Activated naive CD4-positive, alpha-beta T cell treated with anti-CD3 and anti-CD28 coated beads, Interleukin-2, amount 50 U/mL, for 16 hours (primary cell): ENCODE measurements at places on chromosomes 16 and 17.

- no peak for DNase-seq
These were observed 4.6 kb downstream of the PPM1E start for GRCh38 chr17:58760248-58760647.

- DNase-seq: no peak
These were observed 46.1 kb downstream of the RAB11FIP3 start for GRCh38 chr16:471353-472198.

DNA sequence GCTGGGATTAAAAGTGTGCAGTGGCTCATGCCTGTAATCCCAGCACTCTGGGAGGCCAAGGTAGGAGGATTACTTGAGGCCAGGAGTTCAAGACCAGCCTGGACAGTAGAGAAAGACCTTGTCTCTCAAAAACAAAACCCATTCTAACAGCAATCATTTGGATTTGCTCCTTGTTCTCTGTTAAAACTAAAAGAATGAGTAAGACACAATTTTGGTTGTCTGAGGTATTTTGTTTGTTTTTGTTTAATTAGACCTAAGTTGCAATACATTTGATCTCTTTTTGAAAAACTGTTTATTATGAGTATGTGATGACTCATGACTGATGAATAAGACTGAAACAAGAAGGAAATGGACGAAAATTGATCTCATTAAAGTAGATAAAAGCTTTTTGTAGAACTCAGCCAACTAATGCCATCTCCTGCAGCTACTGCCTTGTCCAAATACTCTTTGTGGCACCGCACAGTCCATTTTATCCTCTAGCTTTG lies 29.0 kb downstream of the GLG1 start:
- DNase-seq: no peak

DNA sequence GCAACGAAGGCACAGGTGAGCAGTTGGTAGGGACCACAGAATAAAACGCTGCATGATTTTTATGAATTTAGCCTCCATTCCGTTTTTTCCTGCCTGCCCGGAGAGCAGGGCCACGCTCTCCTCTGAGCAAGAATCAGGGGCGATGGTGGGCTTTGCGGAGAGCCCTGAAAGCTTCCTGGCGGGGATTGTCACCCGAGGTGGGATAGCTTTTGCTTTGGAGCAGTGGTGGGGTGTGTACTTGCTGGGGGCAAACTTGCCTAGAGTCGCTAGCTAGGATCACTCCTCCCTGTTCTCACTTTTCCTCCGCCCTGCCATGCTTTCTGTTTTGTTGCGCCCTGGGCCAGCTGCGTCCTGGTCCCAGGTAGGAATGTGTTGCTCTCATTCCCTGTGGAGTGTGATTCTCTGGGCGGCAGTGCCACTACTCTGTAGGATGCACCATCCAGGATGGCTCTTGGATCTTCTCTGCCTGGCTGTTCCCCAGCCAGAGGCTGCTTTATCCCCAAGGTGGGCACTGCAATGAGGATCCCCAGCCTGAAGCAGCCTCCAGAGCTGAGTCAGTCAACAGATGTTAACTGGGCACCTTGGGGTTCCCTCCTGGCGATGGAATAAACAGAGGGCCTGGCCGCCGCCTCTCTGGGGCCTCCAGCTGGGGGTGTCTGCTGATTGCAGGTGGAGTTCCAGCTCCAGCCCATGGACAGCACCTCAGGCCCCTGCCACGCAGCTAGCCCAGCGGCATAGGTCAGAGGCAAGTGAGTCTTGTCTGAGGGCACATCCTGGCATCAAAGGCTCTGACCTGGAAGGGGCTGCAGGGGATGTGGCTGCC lies 360.9 kb upstream of the TNRC6C start:
- no peak for DNase-seq

GRCh38 chr16:57341441-57342303 lies 16.9 kb upstream of the CCL22 start:
- DNase-seq: no peak

DNA sequence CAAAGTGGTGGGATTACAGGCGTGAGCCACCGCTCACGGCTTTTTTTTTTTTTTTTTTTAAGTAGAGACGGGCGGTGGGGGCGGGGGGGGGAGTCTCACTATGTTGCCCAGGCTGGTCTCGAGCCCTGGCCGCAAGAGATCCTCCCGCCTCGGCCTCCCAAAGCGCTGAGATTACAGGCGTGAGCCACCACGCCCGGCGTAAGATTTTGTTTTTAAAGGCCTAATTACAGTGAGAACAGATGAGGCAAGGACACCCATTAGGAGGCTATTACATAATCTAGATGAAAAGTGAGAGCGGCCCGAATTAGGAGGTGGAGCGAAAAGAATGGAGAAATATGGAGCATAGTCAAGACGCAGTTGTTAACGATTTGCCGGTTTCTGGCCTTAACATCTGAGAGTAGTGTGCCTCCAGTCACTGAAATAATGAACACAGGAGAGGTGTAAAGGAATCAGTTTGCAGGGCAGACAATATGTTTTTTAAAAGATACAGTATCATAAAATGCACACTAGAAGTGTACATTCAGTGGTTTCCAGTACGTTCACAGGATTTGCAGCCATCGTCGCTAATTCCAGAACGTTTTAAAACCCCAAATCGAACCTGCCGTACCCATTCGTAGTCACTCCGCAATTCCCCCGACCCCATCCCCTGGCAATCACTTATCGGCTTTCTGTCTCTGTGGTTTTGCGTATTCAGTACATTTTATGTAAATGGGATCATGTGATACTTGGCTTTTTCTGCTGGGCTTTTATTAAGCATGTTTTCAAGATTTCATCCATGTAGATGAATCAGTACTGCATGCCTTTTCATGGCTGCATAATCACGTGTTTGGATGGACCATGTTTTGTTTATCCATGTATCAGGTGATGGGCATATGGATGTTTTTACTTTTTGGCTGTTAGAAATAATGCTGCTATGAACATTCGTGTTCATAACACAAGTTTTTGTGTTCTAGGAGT lies 1.4 kb upstream of the SLX4 start:
- no peak for DNase-seq

- no peak for DNase-seq
These were observed 645 bp upstream of the GFOD2 start for GRCh38 chr16:67719778-67720144.

DNA sequence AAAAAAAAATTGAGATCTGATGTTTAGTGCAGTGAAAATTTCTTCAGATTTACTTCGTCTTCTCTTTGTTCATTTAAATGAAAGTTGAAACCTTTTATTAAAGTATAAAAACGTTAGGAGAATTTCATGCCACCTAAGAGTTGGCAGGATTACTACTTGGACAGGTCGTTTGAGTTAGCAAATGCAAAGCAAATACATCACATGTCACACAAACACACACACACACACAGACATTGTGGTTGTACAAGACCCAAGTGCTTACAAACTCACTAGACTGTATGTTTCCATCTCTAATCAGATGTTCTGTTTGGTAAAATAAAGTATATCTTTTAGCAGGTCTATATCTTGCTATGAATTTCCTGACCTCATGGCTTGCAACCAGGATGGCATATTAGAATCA lies 185.6 kb upstream of the COX10 start:
- no peak for DNase-seq

DNA sequence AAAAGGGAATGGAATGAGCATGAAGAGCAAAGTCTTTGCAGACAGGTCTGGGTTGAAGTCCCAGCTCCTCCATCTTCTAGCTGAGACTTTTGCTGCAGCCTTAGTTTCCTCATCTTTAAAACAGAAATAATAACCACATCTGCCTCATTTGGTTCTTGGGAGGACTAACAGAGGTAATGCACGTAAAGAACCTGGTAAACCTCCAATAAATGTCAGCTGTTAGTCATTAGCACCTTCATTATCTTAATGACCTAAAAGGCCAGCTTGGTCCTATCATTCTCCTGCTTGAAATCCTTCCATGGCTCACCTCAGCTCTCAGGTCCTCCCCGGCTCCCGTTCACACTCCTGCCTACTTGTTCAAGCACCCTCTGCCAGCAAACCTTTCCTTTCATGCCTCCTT lies 51.8 kb downstream of the SKAP1 start:
- no peak for DNase-seq

GRCh38 chr16:20336955-20337354 lies 9.6 kb upstream of the GP2 start:
- DNase-seq: no peak

DNA sequence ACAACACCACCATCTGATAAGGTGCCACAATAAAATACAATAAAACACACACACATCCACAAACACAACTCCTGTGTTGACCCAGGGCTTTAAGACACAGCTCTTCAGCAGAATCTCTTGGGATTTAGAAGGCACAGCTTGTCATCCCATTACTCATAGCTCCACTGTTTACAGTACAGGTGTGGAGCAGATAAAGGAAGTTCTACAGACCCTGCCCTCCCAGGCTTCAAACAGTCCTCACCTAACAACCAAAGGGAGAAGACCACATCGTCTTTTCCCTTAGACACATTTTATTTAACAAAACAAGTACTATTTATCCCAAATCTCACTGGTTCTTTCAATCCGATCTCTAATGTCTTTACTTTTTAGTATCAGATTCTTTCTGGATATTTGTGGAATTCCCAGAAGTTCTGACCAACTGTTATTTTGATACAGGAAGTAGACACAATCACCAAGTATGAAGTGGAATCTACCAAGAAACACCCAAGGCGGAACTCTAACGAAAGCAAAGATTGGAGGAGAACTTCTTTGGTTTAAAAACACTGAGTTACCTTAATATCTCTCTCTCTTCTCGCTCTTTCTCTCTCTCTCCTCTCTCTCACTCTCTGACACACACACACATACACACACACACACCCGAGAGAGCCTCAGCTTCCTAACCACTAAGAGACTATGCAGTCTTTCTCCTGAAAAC lies 46.1 kb downstream of the CYTH1 start:
- DNase-seq: no peak

DNA sequence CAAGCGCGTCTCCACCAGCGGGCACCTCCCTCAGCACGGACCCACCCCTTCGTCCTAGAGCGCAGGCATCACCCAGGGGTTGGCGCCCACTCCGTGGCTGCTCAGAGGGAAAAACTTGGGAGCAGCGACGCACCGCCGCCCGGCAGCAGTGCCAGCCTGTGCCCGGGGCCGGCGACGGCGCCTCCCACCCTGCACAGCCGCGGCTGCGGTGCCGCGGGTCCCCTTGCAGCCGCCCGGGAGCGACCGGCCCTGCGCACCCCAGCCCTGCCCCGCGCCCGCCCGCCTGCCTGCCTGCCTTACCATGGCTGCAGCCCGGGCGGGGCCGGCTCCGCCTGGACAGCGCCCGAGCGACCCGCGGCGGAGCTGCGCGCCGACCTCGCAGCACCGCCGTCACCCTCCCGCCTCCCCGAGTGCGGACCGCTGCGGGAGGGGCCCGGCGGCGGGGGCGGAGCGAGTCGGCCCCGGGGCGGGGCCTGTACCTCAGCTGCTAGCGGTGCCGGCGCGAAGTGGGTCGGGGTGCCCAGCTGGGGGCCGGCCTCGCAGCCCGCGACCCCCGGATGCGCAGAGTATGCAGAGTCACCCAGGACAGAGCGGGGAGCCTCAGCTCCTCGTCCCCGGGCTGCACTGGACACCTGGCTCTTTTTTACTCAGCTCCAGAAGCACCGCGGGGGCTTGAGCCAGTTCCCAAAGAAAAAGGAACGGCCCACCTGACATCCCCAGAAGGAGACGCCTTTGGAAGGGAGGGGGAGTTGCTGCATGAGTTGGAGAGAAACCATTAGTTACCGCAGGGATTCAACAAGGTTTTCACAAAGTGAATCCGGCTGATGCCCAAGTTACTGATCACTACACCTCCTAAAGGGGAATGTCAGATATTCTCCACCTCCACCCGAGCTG lies 17.5 kb upstream of the MTMR4 start:
- DNase-seq: peak; percentile 73
